HCEC 1CT (cell line): ENCODE measurements at places on chromosomes 3 and 15.

DNA sequence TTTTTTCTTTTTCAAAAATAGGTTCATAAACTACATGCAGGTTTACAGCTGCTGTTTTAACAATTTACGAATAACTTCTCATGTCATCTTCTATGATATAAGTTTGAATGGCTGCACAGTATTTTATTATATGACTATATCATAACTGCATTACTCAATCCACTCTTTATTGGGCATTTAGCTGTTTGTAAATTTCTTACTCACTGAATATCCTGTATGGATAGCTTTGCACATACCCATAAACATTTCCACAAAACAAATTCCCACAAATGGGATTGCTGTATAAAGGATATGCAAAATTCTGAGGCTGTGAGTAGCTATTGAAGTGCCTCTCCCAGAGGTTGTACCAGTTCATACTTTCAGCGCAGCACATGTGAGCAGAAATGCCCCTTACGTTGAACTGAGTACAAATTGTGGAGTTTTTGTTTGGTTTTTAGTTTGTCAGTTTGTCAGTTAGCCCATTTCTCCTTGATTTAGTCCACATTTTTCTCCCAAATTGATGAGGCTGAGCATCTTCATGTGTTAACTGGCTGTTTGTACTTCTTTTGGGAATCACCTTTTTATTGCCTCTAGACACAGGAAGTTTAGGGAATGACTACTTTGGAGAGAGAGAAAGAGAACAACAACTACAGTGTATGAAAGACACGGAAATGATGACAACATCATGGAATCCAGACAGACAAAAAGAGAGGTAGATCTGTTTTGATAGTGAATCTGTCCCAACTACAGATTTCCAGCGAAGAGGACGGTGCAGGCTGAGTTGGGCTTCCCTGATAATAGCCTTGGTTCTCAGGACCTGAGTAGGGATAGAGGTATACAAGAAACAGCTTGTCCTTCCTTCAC lies 24.8 kb downstream of the TTC23 start:
- no peak for DNase-seq

GRCh38 chr15:25801586-25802284 lies 61.4 kb downstream of the ATP10A start:
- no peak for DNase-seq

- no peak for DNase-seq
These were observed 93.6 kb upstream of the NMNAT3 start for GRCh38 chr3:139771331-139771730.

DNA sequence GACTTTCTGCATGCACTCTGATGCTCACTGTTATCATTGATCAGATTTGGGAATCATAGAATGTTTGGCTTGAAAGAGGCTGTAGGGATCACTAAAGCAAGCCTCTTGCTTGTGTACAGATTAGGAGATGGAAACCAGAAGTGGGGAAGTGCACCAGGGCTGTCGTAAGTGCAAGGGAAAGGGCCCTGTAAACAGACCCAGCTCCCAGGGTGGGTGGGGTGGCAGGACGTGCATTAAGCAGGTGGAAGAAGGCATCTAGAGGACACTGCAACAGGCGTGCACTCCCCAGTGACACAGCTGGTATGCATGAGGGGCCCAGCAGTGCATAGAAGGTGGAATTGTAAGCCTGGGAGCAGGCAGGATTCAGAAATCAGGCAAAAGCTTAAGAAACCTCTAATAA lies 58.0 kb upstream of the SLC7A14 start:
- no peak for DNase-seq

DNA sequence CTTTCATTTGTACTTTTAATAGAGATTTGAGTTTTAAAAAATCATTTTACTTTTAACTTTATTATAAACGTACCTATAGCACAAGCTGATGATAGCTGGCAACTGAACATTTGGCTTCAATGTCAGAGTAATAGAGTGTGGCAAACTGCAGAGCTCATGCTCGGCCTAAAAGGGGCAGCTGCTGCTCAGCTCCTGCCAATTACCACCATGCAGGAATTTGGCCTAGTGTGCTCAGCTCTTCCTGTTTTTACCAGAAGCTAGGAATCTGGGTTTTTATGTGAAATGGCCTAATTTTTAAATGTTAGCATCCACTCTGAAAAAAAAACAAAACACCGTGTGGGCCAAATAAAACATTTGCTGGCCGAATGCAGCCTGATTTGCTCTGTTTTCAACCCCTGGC lies 1.8 kb downstream of the IFT122 start:
- peak; percentile 47 for DNase-seq

GRCh38 chr3:101850246-101851051 lies 1.1 kb downstream of the NFKBIZ start:
- DNase-seq, result peak; percentile 69
